ENCODE measurements at places on chromosomes 11 and 22. TPM values are rescaled to one million over a fixed set of nuclear protein-coding genes. Genes with fewer than 3 reads are reported as not detected.

GRCh38 chr22:29291215-29291614, 15.2 kb upstream of the GAS2L1 start:
- H3K4me1 ChIP-seq, result no peaks in the 10 kb centered on the region
- H3K4me3 ChIP-seq, result no peak overlapping the region
- DNase-seq, result no peak
- H3K27me3 ChIP-seq, result no peaks in the 10 kb centered on the region

DNA sequence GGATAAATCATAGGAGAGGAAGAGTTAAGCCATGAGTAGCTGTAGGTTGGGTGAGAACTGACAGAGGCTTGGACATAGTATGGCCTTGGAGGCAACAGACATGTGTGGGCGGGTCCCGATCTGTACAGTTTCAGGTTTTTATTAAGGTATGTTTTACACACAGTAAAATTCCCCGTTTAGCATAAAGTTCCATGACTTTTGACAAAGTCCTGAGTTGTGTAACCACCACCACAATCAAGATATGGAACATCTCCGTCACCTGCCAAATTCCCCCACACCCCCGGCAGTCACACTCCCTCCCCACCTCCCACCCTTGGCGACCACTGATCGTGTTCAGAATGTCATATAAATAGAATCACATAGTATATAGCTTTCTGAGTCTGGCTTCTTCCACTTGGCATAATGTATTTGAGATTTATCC, 68.1 kb downstream of the GRIK4 start:
- no peak overlapping the region for H3K4me3 ChIP-seq
- H3K27me3 ChIP-seq, result no peaks in the 10 kb centered on the region
- DNase-seq, result no peak
- H3K27ac ChIP-seq, result no peak overlapping the region
- peaks cover 2% of the 10 kb centered on the region for H3K36me3 ChIP-seq

The WT1 gene
- total RNA-seq, result 0.15 TPM

DNA sequence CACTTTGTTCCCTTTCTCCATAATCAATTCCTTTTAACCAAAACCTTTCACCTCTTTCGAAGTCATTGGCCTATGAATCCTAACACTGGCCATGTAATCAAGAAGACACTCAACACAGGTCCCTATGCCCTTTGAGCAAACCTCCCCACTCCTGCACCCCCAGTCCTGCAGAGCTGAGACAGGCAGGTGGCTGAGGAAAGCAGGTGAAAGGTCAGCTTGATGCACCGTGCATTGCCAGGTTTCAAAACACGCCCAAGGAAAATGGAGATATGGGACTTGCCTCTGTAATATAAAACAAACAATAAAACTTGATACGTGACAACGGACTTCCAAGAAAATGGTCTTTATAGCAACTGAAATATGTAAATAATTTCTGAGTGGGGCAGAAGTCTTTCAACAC, 10.6 kb downstream of the CPT1A start:
- DNase-seq, result no peak
- H3K27me3 ChIP-seq, result no peaks in the 10 kb centered on the region
- H3K4me3 ChIP-seq, result no peak overlapping the region
- no peak overlapping the region for H3K27ac ChIP-seq

DNA sequence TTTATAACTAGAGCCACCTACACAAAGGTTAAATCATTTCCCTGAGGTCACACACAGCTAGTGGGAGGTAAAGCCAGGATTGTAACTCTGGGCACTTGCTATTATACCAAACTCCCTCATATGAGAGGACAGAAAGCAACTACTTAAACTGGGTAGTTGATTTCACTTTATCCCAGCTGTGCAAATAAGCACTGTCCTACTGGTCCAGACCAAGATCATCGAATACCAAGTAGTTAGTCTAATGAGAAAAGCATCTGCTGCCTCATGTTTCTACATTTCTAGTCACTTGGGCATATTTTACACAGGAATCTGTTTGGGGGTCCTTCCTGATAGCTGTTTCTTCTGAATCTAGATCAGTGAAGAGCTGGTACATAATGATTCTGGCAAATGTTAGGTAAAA, 178.6 kb upstream of the NARS2 start:
- no peaks in the 10 kb centered on the region for H3K27me3 ChIP-seq
- H3K4me3 ChIP-seq, result no peak overlapping the region
- no peak for DNase-seq
- H3K4me1 ChIP-seq, result no peaks in the 10 kb centered on the region
- H3K36me3 ChIP-seq, result no peaks in the 10 kb centered on the region

- no peaks in the 10 kb centered on the region for H3K27me3 ChIP-seq
- H3K27ac ChIP-seq, result no peak overlapping the region
- DNase-seq, result no peak
- no peak overlapping the region for H3K4me3 ChIP-seq
- no peaks in the 10 kb centered on the region for H3K4me1 ChIP-seq
Observed at GRCh38 chr11:61734767-61735166, 17.7 kb upstream of the MYRF start.

GRCh38 chr22:38834991-38835390, 8.8 kb downstream of the NPTXR start:
- DNase-seq, result no peak
- H3K27me3 ChIP-seq, result no peaks in the 10 kb centered on the region
- H3K4me1 ChIP-seq, result peaks cover 10% of the 10 kb centered on the region

DNA sequence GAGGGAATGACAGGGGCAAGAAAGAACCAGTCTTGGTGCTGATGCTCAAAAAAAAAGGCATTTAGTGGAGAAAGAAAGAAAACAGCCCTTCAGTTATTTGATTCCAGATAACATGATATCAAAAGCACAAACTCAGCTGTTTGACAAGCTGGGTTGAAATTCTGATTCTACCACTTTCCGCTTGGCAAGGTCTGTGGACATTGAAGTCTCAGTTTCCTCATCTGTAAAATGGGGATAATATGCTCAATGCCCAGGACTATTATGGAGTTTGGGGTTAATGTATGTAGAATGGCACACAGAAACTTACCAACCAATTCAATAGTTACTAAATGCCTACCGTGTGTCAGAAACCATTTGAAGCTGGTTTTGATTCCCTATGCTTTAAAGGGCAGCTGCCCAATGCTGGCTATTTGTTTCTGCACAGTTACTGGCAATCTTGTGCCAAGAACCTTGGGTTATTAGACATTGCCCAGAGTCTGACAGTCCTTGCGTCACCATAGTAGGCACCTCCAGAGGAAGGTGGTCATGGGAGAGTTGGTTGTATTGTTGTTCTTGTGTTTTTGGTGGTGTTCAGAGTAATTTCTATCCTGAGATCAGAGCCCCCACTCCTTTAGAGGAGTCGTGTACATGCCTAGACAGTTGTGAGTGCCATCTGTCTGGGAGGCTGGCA, 19.5 kb downstream of the ELF5 start:
- no peak for DNase-seq
- no peak overlapping the region for H3K27ac ChIP-seq
- no peaks in the 10 kb centered on the region for H3K36me3 ChIP-seq
- no peak overlapping the region for H3K4me3 ChIP-seq

All from H9 (cell line).